ENCODE measurements at places on chromosomes 5 and 9.

DNA sequence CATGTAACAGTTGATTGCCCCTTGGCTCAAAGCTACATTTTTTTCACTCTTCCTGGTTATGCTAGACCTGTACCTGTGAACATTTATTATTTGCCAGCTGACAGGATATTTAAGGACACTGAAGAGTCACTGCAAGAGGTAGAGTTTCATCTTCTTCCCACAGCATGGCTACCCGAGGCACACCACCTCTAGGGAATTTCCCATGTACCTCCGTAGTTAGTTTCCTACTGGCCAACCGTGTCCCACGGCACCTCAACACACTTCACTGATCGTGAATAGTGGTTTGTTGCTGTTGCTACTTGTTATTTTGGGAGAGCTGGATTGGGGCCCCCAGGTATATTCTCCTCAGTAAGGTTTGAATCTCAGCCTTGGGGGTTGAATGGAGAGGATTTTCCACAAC lies 648.6 kb downstream of the SEMA5A start:
- DNase-seq: no peak

- DNase-seq: no peak
Observed at GRCh38 chr9:13213337-13213736, 66.2 kb downstream of the MPDZ start.

- no peak for DNase-seq
Observed at GRCh38 chr9:4334410-4334813, 34.5 kb upstream of the GLIS3 start.

DNA sequence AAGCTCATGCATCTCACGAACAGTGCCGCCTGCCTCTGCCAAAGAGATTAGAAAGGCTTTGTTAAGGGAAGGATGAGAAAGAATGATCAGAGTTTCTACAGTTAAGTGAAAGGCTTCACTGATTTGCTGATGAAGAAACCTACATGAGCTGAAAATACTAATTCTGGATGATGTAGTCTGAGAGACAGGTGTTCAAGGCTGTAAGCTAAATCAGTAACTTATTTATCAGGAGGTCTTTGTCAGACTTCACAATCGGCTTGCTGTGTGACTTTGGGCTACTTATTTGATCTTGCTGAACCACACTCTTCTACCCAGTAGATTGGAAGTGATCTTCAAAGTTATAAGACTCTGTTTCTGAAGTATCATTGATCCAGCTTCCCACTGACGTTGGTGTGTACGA lies 264.2 kb downstream of the RAB3C start:
- DNase-seq: no peak

GRCh38 chr9:13550519-13550918 lies 271.0 kb upstream of the MPDZ start:
- no peak for DNase-seq

- DNase-seq: no peak
Observed at GRCh38 chr5:71899865-71900342, 180.8 kb downstream of the CARTPT start.

DNA sequence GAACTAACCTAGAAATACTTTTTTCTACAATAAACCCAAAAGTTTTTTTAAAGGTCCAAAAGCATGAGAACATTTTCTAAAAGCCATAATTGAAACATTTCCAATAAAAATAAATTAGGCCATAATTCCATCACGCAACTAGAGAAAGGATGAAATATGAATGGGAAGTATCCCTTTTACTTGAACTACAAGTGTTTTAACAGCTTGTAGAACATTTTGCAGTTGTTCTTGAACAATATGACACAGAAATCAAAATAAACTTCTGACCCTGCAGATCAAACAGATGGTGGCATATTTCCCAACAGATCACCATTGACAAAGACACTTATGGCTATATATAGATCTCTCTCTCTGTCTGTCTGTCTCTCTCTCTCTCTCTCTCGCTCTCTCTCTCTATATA lies 624.4 kb downstream of the PSAT1 start:
- no peak for DNase-seq

DNA sequence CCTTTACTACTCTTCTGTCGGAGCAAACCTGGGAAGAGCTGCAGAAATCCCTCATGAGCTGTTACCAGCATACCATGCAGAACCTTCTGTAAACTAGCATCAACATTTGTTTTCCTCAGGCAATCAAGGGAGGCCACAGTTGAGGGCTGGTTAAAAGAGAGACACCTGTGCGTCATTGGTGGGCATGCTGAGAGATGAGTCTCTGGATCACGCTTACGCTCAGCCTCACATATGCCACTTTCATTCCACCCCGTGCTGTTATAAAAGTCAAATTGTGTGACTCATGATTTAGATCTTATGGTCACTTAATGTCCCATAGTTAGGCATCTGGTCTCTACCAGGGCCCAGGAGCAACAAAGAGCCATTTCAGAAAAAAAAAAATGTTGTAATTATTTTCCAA lies 18.1 kb upstream of the ICE1 start:
- no peak for DNase-seq

DNA sequence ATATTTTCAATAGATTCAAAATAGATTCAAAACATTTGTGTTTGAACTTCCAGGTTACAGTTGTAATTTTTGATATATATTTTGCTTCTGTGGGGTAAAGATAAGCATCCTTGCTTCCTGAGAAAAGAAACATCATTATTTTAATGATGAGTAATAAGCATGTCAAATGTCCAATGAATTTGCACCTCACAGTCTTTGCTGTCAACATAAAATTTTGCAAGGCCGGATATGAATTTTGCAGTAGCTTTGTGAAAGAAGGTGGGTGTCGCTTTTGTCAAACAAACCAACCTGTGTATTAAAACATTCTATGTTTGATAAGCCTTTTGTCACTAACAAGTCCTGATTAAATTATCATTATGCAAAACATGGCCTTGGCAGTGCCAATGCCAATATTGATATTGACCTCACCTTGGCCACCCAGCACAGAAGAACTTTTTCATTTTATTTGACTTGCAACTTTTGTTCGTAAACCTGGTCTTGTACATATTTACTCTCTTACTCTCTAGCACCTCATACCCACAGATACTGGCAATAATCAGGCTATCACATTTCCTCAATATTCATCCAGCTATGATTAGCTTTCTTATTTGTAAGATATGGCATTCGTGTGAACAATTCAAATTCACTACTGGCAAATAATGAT lies 645.0 kb upstream of the KLF4 start:
- no peak for DNase-seq

- no peak for DNase-seq
Observed at GRCh38 chr5:125045646-125046045, 299.2 kb upstream of the ZNF608 start.

GRCh38 chr9:98326459-98327248 lies 71.2 kb upstream of the TBC1D2 start:
- DNase-seq: no peak

DNA sequence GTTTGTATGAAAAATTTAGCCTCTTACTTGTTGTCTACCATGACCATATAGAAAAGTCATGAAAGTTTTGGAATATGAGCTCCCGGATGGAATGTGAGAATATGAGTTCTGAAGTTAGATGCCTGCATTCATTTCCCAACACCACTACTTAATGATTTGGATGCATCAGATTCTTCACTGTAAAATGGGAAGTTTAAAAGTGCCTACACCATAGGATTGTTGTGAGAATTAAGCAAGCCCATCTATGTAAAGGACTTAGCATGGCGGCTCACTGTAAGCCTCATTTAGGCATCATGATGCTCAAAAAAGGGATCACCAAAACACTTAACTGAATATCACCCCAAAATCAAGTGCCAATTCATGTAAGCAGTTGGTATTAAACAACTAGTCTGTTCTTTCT lies 177.3 kb downstream of the RAB3C start:
- DNase-seq: no peak

DNA sequence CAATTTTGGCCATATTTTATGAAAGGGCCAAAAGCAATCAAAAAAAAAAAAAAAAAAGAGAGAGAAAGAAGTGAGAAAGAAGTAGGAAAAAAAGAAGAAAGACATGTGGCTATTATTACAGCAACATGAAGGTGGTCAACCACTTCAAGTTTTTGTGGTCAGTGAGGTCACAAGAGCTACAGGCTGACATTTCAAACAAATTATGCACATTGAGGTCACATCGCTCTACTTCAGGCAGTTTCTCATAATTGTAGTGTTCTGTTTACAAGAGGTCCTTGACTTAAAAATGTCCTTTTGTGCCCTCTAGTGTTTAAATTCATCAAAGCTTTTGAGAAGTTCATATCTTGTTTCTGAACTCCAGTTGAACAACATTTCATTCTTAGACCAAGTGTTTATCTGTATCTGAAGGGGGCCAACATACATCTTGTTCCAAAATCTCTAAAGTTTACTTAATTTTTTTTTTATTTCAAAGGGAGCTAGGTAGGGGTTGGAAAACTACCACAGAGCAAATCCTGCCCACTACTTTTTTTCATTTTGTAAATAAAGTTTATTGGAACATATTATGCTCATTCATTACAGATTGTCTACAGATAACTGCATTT lies 513.1 kb downstream of the PDE4D start:
- peak; percentile 64 for DNase-seq

DNA sequence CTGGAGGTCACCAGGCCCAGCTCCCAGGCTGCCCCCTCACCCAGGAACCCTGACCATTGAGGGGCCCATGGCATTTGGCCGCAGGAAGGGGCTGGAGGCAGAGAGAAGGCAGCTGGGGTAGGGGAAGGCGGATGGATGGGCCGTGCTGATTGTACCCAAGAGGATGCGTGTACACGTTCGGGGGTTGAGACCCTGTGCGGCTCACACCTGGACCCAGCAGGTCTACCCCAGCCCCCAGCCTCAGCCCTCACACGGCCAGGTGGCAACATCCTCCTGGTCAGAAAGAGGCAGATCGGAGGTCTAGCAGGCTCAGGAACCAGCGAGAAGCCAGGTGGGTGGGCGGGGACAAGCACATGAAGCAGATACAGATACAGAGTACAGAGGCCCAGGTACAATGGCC lies 33.7 kb downstream of the NACC2 start:
- DNase-seq: no peak

- no peak for DNase-seq
Observed at GRCh38 chr9:124741662-124742061, 29.4 kb downstream of the NR6A1 start.

GRCh38 chr9:127093319-127094020 lies 29.0 kb downstream of the ANGPTL2 start:
- no peak for DNase-seq

DNA sequence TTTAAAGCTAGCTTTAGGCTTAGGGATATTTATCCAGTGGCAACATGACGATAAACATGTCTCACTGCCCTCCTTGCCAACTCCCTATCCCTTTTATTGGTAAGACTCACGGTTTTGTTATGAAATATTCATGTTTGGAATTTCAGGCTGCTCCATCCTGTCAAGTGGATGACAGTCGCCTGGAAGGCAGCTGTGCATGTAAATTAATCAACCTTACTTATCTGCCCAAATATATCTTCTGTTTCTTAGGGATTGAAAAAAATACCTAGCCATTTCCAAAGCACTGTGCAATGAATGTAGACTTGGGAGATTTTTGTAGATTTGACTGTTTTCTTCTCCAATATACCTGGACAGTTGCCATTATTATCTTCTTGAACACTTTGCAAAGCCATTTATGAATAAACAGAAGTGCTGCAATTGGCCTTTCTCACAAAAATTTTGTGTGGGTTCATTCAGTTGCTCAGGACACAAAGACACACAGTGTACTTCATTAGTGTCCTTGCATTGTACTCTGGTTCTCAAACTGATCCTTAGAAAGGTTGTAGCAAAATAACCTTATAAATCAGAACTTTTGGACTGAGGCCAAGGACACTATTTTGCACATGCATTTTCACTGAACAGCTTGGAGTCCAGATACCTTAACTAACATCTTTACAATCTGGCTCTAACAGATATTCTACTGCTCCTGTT lies 889.4 kb upstream of the SEMA6A start:
- DNase-seq: no peak

DNA sequence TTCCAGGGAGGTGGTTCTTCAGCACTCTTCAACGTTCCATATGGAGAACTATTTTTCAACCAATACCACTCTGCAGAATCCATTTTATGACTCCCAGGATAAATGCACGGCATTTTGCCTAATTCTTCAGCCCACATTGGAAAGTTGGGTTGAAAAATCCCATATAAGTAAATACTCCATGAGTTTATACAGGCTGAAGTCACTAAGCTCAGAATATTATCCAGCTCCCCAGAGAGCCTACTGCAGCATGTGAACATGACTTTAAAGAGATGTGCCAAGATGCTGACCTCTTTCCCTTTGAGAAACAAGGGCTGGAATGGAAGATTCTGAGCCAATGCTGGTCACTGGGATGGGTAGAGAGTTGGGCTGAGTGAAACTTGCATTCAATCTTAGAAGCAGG lies 111.9 kb upstream of the SLIT3 start:
- DNase-seq: no peak

GRCh38 chr5:155004138-155004744 lies 9.3 kb upstream of the KIF4B start:
- no peak for DNase-seq

GRCh38 chr5:122773619-122774018 lies 1.3 kb upstream of the SNX2 start:
- no peak for DNase-seq

DNA sequence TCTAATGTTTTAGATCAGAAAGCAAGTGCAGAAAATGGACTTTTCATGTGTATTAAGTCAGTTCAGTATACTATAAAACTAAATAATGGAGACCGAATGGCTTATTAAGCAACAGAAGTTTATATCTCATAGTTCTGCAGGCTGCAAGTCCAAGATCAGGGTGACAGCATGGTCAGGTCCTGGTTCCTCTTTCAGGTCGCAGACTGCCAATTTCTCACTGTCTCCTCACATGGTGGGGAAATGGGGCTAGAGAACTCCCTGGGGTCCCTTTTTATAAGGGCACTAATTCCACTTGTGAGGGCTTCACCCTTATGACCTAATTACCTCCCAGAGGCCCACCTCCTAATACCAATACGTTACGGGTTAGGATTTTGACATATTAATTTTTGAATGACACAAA lies 48.7 kb downstream of the RICTOR start:
- no peak for DNase-seq

DNA sequence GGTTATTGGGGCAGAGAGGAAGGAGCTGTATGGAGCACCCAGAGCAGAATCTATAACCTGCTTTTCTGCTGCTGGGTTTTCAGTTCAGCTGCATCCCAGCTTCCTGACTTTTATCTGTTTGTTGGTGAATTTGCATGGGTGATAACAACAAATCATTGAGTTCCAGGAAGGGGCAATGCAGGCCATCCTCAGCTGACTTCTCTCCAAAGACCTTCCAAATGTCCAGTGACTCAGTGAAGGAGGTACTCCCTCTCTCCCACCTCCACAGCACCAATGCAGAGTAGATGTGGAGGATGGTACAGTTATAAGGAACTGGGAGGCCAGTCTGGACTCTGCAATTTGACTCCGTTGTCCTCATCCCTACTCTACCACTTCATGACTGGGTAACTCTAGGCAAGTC lies 1.6 kb upstream of the TXN start:
- DNase-seq: no peak
